ENCODE measurements at places on chromosomes 11 and 22.

DNA sequence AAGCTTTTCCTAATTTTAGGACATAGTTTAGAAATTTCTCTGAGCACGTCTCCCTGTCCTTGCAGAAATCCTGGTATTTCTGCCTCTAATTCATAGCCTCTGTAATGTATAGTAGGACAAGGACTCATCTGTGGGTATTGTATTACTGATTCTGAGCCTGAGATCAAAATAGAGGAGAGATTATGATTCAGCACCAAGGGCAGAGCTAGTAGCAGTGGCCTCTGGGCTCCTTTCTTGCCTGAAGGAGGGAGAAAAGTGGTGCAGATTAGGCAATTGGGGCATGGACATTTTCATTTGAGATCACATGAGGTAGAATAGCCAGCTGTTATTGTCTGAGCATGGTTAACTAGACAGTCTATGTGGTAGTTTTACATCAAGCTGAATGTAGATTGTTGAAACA lies 2.8 kb downstream of the MADD start:
- no peak overlapping the region for H3K27ac ChIP-seq
- no peaks in the 10 kb centered on the region for H3K27me3 ChIP-seq

DNA sequence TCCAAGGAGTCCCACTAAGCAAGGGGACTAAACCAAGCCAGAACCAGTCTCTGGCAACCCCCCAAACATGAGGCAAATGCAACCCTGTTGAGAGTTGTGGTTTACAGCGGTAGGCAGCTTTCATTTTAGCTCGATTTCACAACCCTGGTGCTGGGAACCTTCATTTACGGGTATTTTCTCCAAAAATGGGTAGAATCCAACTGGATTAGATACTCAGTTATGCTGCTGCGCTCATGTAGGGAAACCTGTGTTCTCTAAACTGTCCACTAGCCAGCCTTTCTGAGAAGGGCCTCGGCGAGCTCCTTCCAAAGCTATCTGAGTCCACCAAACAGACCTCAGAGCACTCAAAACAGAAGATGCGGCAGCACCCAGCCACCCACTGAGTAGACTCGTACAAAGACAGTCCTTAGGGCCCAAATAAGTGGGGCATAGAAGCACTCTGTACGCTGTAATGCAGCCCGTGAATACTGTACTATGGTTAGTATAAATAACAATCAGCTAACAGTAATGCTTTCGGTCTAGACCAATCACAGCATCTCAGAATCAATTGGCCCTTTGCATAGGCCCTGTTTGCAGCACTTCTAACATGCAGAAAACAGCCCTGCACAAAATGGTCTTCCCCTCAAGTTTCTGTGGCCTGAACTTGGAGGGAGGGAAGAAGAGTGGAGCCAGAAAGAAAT lies 104.7 kb downstream of the ETS1 start:
- H3K4me3 ChIP-seq = no peak overlapping the region
- H3K27me3 ChIP-seq = no peaks in the 10 kb centered on the region
- peaks cover 40% of the 10 kb centered on the region for H3K4me1 ChIP-seq
- peak; percentile 53 for DNase-seq
- H3K27ac ChIP-seq = peak overlapping the region; percentile 55
- H3K36me3 ChIP-seq = peaks cover 95% of the 10 kb centered on the region

- H3K27me3 ChIP-seq = no peaks in the 10 kb centered on the region
- no peaks in the 10 kb centered on the region for H3K4me1 ChIP-seq
- no peak for DNase-seq
- no peaks in the 10 kb centered on the region for H3K36me3 ChIP-seq
- H3K27ac ChIP-seq = no peak overlapping the region
Observed at GRCh38 chr22:22618923-22619322, 25.5 kb upstream of the GGTLC2 start.

DNA sequence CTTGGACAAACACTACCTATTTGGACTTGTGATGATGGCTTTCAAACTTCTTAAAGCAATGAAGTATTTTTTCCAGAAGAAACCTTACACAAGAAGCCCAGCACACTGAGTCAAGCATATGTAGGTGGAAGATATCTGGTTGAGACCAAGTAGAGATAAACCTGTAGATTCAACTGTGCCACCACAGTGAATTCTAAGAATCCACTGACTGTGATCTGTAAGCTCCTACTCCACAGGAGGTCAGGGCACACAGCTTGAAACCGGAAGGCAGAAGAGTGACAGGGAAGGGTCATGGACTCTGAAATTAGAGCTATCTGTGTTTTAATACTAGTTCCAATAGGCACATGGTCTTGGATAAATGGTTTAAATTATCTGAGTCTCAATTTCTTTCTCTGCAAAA lies 404.5 kb downstream of the ETS1 start:
- peaks cover 63% of the 10 kb centered on the region for H3K4me1 ChIP-seq
- H3K4me3 ChIP-seq = no peak overlapping the region
- DNase-seq = peak; percentile 83
- H3K27ac ChIP-seq = peak overlapping the region; percentile 76
- H3K36me3 ChIP-seq = peaks cover 8% of the 10 kb centered on the region

DNA sequence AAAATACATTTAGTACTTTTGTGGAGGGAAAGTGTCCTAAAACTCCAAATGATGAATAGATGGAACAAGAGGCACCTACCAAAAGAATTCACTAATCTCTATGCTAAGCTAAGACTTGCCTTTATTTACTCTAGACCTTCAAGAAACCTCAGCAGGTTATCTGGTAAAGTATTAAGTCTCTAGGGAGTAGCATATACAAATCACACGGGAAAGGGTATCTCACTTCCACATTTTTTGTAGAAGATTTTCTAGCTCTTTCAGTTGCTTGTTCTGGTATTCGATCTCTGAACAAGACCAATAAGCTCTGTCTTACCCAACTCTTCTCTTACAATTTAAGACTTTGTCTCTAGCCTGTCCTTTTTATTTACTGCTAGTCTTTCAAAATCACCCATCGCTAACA lies 18.1 kb upstream of the CADM1 start:
- H3K4me3 ChIP-seq = no peak overlapping the region
- no peak overlapping the region for H3K27ac ChIP-seq
- no peaks in the 10 kb centered on the region for H3K4me1 ChIP-seq
- H3K27me3 ChIP-seq = peaks cover 2% of the 10 kb centered on the region
- DNase-seq = no peak

DNA sequence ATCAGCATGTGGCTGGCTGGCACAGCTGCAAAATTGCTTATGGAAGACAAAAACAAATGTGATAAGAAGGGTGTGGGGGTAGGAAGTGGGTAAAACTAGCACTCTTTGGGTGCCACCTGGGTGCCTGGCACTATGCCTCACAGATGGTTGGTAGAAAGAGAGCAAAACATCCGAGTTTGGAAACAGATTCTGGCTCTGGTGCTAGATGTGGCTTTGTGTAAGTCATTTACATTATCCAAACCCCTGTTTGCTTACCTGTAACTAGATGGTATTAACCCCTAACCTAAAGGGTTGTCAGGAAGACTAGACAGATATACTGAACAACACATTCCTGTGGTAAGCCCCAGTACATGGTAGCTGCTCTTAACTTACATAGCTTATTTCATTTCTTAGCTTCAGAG lies 905.6 kb downstream of the DLG2 start:
- DNase-seq = no peak
- peaks cover 7% of the 10 kb centered on the region for H3K27me3 ChIP-seq
- H3K4me3 ChIP-seq = no peak overlapping the region
- no peaks in the 10 kb centered on the region for H3K36me3 ChIP-seq

DNA sequence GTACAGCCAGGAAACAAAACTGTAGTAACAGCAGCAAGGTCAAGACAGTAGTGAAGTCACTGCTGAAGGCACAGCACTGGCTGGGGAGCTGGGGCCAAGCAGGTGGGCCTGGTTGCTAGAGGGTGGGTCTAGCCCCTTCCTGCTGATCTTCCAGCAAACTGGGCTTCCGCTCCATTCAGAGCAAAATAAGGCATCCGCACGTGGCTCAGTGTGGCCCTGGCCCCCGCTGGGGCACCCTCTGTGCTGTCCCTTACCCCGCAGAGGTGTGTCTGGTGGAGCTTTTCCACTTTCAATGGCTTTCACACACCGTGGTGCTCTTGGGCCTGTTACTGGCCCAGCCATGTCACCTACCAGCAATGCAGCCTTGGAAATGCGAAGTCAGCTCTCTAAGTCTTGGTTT lies 162.4 kb upstream of the B3GAT1 start:
- H3K36me3 ChIP-seq = no peaks in the 10 kb centered on the region
- DNase-seq = no peak
- no peaks in the 10 kb centered on the region for H3K27me3 ChIP-seq
- H3K27ac ChIP-seq = no peak overlapping the region
- no peak overlapping the region for H3K4me3 ChIP-seq
